ENCODE measurements at places on chromosomes 13 and 19.

- no peak for DNase-seq
Measured at GRCh38 chr13:79187917-79188690, 218.0 kb downstream of the RBM26 start.

DNA sequence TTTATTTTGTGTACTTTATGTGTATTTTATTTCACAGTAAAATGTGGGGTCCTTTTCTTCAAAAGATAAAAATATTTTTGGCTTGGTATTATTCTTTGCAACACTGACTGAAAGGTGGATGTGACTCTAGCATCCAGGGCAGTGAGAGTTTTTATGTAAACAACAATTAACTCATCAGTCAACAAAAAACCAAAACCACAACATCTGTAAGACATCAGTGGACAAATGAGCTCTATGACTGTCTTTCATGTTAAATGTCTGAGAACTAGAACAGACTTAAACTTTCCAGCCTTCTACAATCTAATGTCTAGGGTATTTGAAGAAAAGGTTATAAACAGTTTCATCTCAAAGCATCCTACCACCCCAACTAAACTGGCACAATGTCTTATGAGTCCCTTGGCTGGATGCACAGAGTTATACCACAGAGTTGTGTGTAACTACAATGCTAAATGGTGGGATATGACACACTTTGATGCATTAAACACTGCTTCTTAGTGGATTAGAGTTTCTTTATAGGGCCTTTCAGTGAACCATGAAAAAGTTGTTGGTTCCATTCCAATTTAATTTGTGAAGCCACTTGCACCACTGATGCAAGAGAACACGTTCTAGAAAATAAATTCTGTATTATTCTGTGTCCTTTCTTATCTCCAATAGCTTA is 544.2 kb upstream of the KLF12 start:
- no peak for DNase-seq

DNA sequence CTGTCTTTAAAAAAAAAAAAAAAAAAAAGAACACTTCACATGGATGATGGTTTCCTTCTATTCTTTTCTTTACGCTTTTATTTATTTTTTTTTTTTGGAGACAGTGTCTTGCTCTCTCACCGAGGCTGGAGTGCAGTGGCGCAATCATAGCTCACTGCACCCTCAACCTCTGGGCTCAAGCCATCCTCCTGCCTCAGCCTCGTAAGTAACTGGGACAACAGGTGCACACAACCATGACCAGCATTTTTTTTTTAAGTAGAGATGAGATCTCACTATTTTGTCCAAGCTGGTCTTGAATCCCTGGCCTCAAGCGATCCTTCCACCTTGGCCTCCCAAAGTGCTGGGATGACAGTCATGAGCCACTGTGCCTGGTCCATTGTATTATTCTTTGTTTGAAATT is 24.3 kb downstream of the ANKRD27 start:
- no peak for DNase-seq

GRCh38 chr19:50899569-50899968 is 11.6 kb downstream of the KLK4 start:
- DNase-seq: no peak

- no peak for DNase-seq
Measured at GRCh38 chr19:18220632-18221275, 5.5 kb downstream of the PDE4C start.

DNA sequence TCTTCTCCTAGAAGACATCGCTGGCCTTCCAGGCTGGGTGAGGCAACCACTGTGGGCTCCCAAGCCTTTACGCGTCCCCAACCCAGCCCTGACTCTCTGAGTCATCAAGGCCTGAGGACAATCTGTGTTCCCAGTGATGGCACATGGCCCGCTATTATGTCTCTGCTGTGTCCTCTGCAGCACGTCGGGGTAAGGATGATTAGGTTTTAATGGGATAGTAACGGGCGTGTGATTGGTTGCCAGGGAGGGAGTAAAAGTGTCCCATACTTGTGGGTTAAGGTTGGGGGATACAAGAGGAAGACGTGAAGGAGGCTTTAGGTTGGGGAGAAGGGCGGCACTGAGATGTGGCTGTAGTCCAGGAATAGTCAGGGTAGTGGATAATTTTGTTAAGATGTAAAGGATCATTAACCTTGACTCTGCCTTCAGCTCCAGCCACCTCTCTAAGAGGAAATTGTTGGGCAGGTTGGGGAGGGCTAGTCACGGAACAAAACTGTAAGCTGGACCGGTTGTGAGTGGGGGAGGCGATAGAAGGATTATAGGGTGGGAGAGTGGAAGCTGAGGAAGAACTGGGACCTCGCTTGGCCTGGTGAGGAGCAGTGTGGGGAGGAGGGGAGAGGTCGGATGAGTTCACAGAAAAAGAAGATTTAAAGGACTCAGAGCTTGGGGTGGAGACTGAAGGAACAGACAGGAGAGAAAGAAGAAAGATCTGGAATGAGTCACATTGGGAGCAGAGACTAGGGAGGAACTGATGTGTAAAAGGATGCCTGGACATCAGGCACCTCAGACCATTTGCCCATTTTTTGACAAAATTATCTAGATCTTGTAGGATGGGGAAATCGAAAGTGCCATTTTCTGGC is 27.9 kb upstream of the IGFL1 start:
- DNase-seq: no peak

- DNase-seq: no peak
Measured at GRCh38 chr19:33649627-33650305, 28.0 kb downstream of the CHST8 start.

- DNase-seq: no peak
Measured at GRCh38 chr13:75806117-75806516, 170.0 kb downstream of the LMO7 start.

DNA sequence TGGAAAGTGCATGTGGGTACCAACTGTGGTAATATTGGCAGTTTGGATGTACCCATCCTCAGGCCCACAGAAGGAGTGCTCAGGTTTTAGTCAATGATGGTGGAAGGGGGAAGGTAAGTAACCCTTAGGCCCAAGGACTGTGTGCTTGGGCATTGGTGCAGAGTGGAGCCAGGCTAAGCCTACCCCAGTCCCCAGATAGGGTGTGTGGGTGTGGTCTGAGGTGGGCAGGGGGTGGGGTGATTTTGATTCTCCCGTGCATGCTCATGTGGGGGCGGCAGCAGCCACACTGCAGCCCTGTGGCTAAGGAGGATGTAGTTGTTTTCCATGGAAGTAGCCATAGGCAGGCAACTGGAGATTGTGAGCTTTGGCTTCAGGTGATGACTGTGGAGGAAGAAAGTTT is 2197.3 kb downstream of the PCDH9 start:
- DNase-seq: no peak

GRCh38 chr19:10919352-10920287 is 8.8 kb downstream of the YIPF2 start:
- DNase-seq: no peak

DNA sequence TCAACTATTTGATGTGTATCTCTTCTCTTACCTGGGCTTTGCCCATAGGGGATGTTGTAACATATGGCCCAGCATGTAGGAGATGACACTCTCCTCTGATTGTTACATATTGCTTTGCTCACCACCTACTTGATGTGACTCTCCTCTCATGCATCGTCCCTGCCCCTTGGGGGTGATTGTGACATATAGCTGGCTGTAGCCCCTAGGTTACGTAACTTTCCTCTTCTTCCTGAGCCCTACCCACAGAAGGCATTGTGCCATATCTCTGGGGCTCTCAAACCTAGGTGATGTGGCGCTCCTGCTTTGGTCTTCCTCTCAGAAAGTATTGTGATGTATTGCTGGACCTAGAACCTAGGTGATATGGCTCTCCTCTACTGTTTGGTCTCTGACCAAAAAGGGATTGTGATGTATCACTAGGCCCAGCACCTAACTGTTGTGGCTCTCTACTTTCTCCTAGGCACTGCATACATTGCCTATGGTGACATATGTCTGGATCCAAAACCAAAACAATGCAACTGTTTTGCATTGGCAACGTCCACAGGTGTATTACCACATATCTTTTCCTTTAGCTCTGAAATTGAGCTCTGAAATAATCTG is 71.9 kb upstream of the ZNF724 start:
- no peak for DNase-seq

- DNase-seq: no peak
Measured at GRCh38 chr13:99307648-99308339, 595 bp upstream of the GPR183 start.

- no peak for DNase-seq
Measured at GRCh38 chr13:36891752-36892151, 28.3 kb downstream of the SMAD9 start.

DNA sequence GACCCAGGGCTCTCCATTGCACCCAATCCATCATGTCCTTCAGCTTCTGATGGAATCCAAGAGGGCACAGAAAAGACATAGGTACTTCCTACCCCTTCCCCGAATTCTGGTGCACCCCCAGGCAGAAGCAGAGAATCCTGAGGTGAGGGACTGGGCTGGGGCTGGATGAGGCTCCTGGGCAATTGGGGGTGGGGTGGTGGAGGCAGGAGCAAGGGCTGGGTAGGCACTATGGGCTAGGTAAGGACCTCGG is 2.7 kb upstream of the KCNC3 start:
- DNase-seq: no peak

- DNase-seq: no peak
Measured at GRCh38 chr13:95896301-95896700, 156.9 kb downstream of the UGGT2 start.

DNA sequence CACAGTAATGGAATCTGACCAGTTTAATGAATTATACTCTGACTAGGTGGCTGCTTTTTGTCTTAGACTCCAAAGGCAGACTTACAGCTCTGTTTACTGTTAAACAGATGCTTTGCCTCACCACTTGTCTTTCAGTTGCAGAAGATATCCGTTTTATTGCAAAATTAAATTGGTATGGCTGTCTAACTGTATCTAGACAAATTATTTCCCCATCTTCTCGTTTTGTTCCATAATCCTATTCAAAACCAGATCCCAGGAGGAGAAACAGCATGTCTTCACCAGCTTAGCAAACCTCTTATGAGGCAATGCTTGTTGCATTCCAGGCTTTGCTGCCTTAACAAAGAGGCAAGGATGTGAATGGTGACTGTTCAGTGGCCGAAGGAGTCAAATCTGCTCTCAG is 215.6 kb downstream of the TDRD3 start:
- DNase-seq: no peak

DNA sequence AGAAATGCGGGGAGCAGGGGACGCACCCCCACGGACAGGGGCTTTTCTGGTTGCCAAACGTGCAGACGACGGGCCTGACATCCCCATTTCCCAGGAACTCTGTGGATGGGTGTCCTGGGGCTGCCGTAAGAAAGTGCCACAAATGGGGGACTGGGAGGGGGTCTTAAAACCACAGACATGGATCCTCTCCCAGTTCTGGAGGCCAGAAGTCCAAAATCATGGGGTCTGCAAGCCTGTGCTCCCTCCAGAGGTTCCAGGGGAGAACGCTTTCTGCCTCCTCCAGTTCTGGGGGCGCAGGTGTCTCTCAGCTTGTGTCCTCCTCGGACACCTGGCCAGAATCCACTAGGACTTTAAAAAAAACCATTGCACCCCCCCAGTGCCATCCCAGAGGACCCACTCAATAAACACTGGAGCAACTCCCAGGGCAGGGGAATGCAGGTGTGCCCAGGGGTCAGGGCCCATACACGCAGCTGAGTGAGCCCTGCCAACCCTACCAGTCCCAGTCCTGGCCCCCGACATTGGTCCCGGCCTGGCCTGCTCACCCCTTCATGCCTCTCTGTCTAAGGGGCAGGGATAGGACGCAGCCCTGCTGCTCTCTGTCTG is 103.9 kb downstream of the GADD45B start:
- no peak for DNase-seq

DNA sequence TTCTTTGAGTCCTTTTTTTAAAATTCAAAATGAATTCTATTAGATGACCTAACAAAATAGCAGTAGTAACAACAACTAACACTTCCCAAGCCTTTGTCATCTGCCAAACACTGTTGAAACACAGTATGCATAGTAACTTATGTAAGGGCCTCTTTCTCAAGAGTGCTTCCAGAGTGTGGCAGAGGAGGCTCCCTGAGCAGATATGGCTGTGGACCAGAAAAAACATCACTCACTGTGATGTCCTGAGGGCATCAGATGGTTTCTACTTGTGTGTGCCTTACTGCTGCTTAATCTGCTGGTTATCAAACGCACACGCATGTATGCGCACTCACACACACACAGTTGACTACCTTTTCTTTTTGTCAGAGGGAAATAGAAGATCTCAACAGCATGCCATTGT is 110.8 kb downstream of the DLEU7 start:
- no peak for DNase-seq

GRCh38 chr19:3276341-3276799 is 51.9 kb downstream of the CELF5 start:
- DNase-seq: no peak

- peak; percentile 80 for DNase-seq
Measured at GRCh38 chr13:32905864-32906180, 110.4 kb upstream of the KL start.

- DNase-seq: no peak
Measured at GRCh38 chr13:68160466-68160865, 930.3 kb upstream of the PCDH9 start.

GRCh38 chr13:113410472-113411201 is 42.7 kb downstream of the ADPRHL1 start:
- DNase-seq: no peak

GRCh38 chr13:99062593-99062992 is 84.7 kb upstream of the DOCK9 start:
- DNase-seq: no peak

GRCh38 chr19:6671960-6672359 is 2.0 kb upstream of the TNFSF14 start:
- DNase-seq: no peak

DNA sequence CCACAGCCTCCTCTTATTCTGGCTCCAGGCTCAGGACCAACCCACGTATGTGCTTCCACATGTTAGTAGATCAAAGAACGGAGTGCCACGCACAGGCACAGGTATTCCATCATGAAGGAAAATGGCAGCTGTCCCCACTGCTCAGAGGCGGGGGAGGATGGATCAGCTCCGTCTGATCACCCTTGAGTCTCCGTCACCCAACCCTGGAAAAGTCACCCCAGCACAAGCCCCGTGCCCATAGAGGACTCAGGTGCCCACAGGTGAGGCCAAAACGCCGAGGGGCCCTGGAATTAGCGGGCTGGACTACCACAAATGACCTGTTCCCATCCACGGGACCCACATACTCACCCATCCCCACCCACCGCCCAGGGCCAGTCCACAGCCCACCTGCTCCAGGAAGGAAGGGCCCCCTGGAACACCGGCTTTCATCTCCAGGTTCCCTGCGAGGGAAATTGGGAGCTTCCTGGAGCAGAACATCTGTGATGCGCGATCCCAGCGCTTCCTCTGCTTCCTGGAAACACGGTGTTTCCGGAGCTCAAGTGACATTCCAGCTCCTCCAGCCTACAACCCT is 120.5 kb upstream of the SPACA7 start:
- DNase-seq: no peak

DNA sequence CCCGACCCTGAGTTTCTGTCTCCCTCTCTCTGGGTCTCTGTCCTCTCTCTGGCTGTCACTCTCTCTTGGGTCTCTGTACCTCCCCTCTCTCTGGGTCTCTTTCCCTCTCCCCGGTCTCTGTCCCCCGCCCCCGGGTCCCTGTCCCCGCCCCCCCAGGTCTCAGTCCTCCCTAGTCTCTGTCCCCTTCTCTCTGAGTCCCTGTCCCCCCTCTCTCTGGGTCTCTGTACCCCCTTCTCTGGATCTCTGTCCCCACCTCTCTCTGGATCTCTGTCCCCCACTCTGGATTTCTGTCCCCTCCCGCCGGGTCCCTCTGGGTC is 2.3 kb upstream of the FTL start:
- DNase-seq: no peak

- DNase-seq: no peak
Measured at GRCh38 chr13:52931539-52932431, 83.3 kb upstream of the PCDH8 start.

Measured in right lung (tissue), 10 donors.